Spleen (tissue), 13 donors: ENCODE measurements at places on chromosomes 2 and 18.

- H3K27me3 ChIP-seq: no peaks in the 10 kb centered on the region
- H3K4me1 ChIP-seq: no peaks in the 10 kb centered on the region
- H3K27ac ChIP-seq: no peak overlapping the region
- H3K36me3 ChIP-seq: no peaks in the 10 kb centered on the region
Observed at GRCh38 chr2:215861607-215862350, 151.6 kb downstream of the MREG start.

GRCh38 chr2:30334762-30335363, 103.5 kb downstream of the LBH start:
- peak overlapping the region; percentile 85 for H3K27ac ChIP-seq
- no peak overlapping the region for H3K4me3 ChIP-seq
- peaks cover 72% of the 10 kb centered on the region for H3K4me1 ChIP-seq
- no peak for DNase-seq
- H3K27me3 ChIP-seq: no peaks in the 10 kb centered on the region

GRCh38 chr2:5740053-5740452, 47.9 kb downstream of the SOX11 start:
- H3K4me3 ChIP-seq: no peak overlapping the region
- no peak for DNase-seq
- H3K36me3 ChIP-seq: no peaks in the 10 kb centered on the region
- H3K27me3 ChIP-seq: no peaks in the 10 kb centered on the region
- H3K27ac ChIP-seq: no peak overlapping the region
- H3K4me1 ChIP-seq: no peaks in the 10 kb centered on the region

DNA sequence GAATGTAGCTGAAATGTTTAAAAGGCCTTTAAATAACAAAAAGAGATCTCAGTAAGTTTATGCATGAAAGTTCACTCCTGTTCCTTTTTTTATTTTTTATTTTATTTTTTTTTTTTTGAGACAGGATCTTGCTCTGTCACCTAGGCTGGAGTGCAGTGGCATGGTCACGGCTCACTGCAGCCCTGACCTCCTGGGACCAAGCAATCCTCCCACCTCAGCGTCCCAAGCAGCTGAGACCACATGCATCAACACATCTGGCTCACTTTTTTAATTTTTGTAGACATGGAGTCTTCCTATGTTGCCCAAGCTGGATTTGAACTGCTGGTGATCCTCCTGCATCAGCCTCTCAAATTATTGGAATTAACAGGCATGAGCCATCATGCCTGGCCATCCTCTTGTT, 84.3 kb downstream of the KANSL1L start:
- no peaks in the 10 kb centered on the region for H3K4me1 ChIP-seq
- no peaks in the 10 kb centered on the region for H3K36me3 ChIP-seq
- H3K27ac ChIP-seq: no peak overlapping the region

DNA sequence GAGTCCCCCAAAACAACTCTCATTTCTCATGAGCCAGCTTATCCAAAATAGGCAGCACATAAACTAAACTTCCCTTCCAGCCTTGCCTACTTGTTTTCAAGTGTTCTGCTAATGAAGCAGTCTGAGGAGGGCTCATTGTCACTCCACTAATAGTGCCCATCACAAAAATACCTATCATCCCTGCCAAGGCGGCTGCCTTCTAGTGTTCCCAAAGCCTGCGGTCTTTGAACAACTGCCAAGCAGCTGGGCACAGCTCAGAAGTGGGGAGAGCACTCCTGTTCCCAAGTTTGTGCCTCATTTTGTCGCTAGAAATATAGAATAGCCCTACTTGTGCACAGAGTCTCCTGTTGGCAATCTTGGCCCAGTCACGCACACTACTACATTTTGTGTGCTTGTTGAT, 50.3 kb downstream of the DTNA start:
- DNase-seq: no peak
- no peaks in the 10 kb centered on the region for H3K4me1 ChIP-seq
- H3K36me3 ChIP-seq: no peaks in the 10 kb centered on the region
- H3K27me3 ChIP-seq: no peaks in the 10 kb centered on the region

- no peak for DNase-seq
- no peaks in the 10 kb centered on the region for H3K36me3 ChIP-seq
- H3K27ac ChIP-seq: no peak overlapping the region
- H3K4me1 ChIP-seq: no peaks in the 10 kb centered on the region
- no peak overlapping the region for H3K4me3 ChIP-seq
Observed at GRCh38 chr2:138321458-138321857, 180.1 kb upstream of the SPOPL start.

- H3K36me3 ChIP-seq: peaks cover 14% of the 10 kb centered on the region
- H3K4me1 ChIP-seq: no peaks in the 10 kb centered on the region
- no peak for DNase-seq
- no peak overlapping the region for H3K4me3 ChIP-seq
Observed at GRCh38 chr2:86218124-86218523, 18.9 kb downstream of the MRPL35 start.

DNA sequence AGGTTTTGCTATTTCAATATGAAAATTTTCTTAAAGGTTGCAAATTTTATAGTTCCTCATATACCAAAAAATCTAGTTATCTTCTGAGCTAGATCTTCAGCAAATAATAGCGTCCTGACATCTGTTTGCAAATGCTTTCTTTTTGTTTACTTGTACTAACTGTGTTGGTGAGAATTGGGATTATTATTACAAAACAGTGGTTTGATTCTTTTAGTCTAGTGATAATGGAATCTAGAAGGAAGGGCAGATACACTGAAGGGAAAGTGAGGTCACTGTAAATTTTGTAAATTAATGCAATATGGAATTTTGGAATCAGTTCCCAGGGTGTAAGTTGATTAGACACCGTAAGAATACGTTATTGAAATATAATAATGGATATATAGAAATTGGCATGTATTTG, 36.2 kb upstream of the NT5C1B start:
- H3K27ac ChIP-seq: no peak overlapping the region
- H3K36me3 ChIP-seq: no peaks in the 10 kb centered on the region
- no peak overlapping the region for H3K4me3 ChIP-seq

DNA sequence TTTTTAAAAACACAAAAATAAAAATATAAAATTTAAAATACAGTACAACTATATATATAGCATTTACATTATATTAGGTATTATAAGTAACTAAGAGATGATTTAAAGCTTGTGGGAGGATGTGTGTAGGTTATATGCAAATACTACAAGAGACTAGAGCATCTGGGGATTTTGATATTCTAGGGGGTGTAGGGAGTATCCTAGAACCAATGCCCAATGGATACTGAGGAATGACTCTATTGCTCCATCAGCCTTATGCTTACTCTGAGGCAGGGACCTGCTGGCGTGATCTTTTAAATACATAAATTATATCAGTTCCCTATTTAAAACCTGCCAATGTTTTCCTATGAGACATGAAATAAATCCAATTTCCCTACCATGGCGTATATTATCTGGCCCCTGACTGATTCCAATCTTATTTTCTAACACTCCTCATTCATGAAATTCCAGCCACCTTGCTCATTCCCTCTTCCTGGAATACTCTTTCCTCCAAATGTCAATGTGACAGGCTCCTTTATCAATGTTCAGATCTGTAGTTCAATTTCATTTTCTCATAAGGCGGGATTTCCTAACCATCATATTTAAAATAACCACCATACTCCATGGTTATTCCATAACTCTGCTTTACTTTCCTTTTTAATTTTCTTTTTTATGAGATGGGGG, 22.2 kb downstream of the SP3 start:
- H3K36me3 ChIP-seq: no peaks in the 10 kb centered on the region
- H3K27me3 ChIP-seq: no peaks in the 10 kb centered on the region
- no peak overlapping the region for H3K4me3 ChIP-seq
- no peak for DNase-seq

GRCh38 chr2:65142515-65142914, 12.6 kb upstream of the RAB1A start:
- no peak overlapping the region for H3K4me3 ChIP-seq
- H3K4me1 ChIP-seq: no peaks in the 10 kb centered on the region
- DNase-seq: no peak

GRCh38 chr2:43853141-43854081, 14.6 kb downstream of the ABCG8 start:
- H3K36me3 ChIP-seq: no peaks in the 10 kb centered on the region
- peak; percentile 62 for DNase-seq
- H3K27ac ChIP-seq: no peak overlapping the region
- no peaks in the 10 kb centered on the region for H3K27me3 ChIP-seq
- no peaks in the 10 kb centered on the region for H3K4me1 ChIP-seq
- H3K4me3 ChIP-seq: no peak overlapping the region

DNA sequence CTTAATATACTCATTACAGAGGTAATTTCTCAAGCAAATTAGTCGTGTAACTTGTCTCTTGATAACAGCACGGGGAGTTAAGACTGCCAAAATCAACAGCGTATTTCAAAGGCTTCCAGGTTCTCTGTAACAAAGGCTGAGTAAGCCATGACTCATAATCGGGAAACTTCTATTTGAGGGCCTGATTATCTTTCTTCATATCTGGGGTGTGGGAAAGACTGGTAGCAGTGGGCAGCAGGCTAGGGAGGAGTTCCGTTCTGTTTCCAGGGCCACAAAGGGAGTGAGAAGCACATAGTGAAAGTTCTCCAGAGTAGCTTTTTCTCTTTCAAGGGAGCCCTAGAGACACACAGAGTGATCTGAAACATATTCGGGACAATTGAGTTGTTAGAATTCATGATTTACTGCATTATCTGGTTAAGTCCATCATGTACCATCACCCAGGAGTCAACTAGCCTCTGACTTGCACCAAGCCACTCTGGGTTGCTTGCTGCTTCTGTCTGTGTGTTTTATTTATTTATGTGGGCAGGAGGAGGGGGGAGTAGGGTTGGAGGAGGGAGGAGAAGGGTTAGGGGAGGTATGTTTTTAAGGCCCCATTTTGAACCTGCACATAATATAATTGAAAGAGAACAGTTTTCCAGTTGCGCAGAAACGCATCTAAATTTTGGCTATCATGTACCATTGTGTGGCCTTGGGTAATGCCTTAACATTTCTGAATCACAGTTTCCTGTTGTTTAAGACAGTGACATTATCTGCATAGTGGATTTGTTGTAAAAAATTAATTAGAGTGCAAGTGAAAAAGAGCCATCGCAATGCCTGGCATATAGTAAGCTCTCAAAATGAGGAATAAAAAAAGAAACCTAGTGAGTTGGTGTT, 80.5 kb upstream of the ITPRID2 start:
- no peaks in the 10 kb centered on the region for H3K36me3 ChIP-seq
- H3K4me1 ChIP-seq: peaks cover 16% of the 10 kb centered on the region
- peak overlapping the region; percentile 74 for H3K27ac ChIP-seq
- H3K27me3 ChIP-seq: no peaks in the 10 kb centered on the region

DNA sequence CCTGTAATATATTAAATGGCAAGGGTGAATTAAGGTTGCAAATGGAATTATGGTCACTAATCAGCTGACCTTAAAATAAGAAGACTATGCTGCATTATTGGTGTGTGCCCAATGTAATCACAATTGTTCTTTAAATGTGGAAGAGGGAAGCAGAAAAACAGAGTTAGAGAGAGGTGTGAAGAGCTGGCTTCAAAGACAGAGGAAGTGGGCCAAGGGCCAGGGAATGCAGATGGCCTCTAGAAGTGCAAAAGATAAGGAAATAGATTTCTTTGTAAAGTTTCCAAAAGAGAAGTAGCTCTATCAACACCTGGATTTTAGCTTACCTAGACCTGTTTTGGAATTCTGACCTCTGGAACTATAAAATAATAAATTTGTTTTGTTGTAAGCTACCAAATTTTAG, 276.0 kb downstream of the LRRTM1 start:
- H3K4me3 ChIP-seq: no peak overlapping the region
- H3K27ac ChIP-seq: no peak overlapping the region
- no peaks in the 10 kb centered on the region for H3K36me3 ChIP-seq
- no peaks in the 10 kb centered on the region for H3K27me3 ChIP-seq
- H3K4me1 ChIP-seq: no peaks in the 10 kb centered on the region

GRCh38 chr2:68970566-68971265, 3.7 kb upstream of the GKN1 start:
- H3K4me1 ChIP-seq: no peaks in the 10 kb centered on the region
- H3K27me3 ChIP-seq: no peaks in the 10 kb centered on the region
- DNase-seq: no peak
- H3K4me3 ChIP-seq: no peak overlapping the region

GRCh38 chr2:13607139-13607538, 890.4 kb downstream of the TRIB2 start:
- no peaks in the 10 kb centered on the region for H3K27me3 ChIP-seq
- H3K4me3 ChIP-seq: no peak overlapping the region
- no peaks in the 10 kb centered on the region for H3K4me1 ChIP-seq
- H3K36me3 ChIP-seq: no peaks in the 10 kb centered on the region

DNA sequence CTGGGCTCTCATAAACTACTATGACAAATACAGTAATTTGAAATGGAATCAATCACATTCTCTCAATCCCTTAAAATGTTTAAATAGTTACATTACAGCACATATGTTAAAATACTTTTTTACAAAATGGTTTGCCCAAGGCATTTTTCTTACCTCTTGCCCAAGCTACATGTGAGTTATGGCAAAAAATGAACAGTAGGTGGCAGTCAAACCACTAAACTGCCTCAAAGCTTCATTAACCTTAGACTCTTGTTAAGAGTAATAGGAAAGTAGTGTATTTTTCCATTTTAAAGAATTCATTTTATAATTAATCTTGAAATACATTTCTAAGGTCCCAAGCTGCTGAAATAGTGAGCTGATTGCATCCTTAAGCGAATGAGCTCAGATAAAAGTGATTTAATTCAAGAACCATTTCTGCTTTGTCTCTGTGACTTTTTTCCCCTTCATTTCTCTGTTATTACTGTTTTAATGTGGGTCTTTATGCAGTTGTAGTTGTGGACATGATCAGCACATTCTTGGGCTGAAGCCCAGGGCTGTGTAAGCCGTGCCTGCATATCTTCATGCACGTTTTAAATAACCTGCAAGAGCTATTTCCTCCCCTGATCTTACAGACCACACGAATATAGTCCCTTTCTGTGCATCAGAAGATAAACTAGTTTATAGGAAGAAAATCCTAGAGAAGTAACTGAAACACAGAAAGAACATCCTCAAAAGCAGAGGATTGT, 311.8 kb downstream of the LNPK start:
- no peak overlapping the region for H3K4me3 ChIP-seq
- H3K4me1 ChIP-seq: no peaks in the 10 kb centered on the region
- peaks cover 26% of the 10 kb centered on the region for H3K27me3 ChIP-seq
- H3K27ac ChIP-seq: no peak overlapping the region
- DNase-seq: no peak

DNA sequence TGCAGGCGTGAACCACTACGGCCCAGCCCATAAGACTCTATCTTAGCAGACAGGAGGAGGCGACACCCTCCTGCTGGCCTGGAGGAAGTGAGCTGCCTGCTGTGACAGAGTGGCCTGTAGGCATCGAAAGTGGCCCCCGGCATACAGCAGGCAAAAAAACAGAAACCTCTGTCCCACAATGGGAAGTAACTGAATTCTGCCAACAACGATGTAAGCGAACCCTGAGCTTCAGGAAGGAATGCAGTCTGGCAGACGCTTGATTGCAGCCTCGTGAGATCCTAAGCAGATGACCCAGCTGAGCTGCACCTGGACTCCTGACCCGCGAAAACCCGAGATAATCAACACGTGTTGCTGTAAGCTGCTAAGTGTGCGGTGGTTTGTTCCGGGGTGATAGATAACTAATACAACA, 13.6 kb downstream of the MRO start:
- H3K27me3 ChIP-seq: no peaks in the 10 kb centered on the region
- H3K4me1 ChIP-seq: peaks cover 45% of the 10 kb centered on the region
- no peak overlapping the region for H3K27ac ChIP-seq
- no peaks in the 10 kb centered on the region for H3K36me3 ChIP-seq

- H3K36me3 ChIP-seq: no peaks in the 10 kb centered on the region
- H3K4me3 ChIP-seq: no peak overlapping the region
- DNase-seq: no peak
- H3K4me1 ChIP-seq: peaks cover 100% of the 10 kb centered on the region
- peak overlapping the region; percentile 91 for H3K27ac ChIP-seq
Observed at GRCh38 chr2:127082974-127083373, 24.0 kb downstream of the BIN1 start.

GRCh38 chr2:75047992-75048625, 89.7 kb downstream of the POLE4 start:
- no peaks in the 10 kb centered on the region for H3K36me3 ChIP-seq
- H3K27me3 ChIP-seq: no peaks in the 10 kb centered on the region
- H3K4me3 ChIP-seq: no peak overlapping the region
- H3K27ac ChIP-seq: no peak overlapping the region
- DNase-seq: no peak
- H3K4me1 ChIP-seq: no peaks in the 10 kb centered on the region
